ENCODE measurements at places on chromosomes 1 and 21. TPM values are rescaled to one million over a fixed set of nuclear protein-coding genes. Genes with fewer than 3 reads are reported as not detected.

GRCh38 chr1:30714536-30715090, 8.8 kb downstream of the MATN1 start:
- no peak for DNase-seq

The FTCD gene
- total RNA-seq, result 1.2 TPM

- DNase-seq, result no peak
Observed at GRCh38 chr1:97433094-97433823, 487.6 kb downstream of the DPYD start.

The L1TD1 gene
- not detected for total RNA-seq

The KCNK1 gene
- total RNA-seq, result 25.4 TPM

The FMO3 gene
- total RNA-seq, result 1.3 TPM

GRCh38 chr1:119010201-119010600, 22.1 kb upstream of the TBX15 start:
- DNase-seq, result no peak

DNA sequence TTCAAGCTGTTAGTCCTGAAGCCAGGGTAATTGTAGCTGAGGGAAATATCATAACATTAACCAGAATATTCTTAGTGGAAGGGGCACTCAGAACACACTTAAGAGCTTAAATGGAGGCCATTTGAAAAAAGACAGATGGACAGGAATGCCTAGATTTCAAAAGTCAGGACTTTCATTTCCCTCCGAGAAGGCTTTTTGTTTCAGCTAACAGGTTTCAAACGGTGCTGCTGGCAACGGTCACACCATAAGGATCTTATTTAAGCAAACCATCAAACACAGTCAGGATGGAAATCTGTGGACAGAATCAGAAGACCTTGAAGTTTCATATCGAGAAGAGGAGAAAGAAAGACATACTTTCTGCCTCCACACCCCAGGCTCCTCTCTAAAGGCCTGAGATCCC, 70.1 kb downstream of the SLC66A1 start:
- DNase-seq, result no peak

GRCh38 chr1:14539953-14540563, 58.4 kb upstream of the KAZN start:
- no peak for DNase-seq

DNA sequence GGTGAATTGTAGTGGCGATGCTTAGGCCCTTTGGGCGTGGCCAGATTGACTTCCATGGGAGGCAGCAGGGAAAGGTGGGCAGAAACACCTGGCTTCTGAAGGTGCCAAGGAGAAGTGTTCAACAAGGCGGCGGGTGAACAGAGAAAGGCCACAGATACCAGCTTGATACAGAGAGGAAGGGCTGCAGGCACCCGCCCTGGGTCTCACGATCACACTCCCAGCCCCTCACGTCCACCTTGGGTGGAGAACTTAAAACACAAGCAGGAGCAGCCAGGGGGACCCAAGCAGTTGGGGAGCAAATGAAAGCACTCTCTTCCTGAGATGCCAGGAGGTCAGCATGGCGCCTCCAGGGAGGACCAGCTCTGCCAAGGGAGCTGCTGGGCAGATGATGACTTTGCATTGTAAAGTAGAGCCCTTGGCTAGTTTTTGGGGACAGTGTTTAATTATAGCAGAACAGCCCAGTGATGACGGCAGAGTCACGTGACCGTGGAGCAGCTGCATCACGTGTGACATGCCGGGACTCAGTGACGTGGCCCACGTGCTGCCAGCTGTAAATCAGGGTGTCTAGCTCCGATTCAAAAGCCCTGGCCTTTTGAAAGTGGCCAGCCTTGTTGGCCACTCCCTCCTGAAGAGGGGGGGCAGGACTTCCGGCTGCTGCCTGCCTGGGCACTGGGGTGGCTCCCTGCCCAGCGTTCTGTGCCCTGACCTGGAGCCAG, 19.0 kb downstream of the SLC37A1 start:
- DNase-seq, result peak; percentile 72

The TTC24 gene
- not detected for total RNA-seq

DNA sequence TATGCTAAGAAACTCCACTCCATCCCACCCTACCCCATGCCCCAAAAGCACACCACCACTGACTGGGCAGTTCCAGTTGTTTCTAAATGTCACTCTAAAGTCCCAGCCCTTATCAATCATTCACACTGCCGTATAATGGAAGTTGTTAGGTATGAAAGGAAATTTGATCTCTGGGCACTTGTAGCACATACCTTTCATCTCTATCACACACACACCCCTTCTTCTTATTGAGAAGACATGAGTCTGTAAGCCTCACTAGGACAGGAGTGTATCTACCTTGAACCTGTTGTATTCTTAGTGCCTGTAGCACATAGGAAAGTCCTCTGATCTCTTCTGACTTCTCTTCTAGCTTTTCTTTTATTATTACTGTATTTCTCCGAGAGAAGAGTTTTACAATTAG, 22.3 kb upstream of the DHX9 start:
- DNase-seq, result no peak

- DNase-seq, result no peak
Observed at GRCh38 chr1:68028566-68028965, 21.9 kb downstream of the DIRAS3 start.

The GORAB gene
- total RNA-seq, result 7.8 TPM

The RAD54L gene
- 0.73 TPM for total RNA-seq

The RIPPLY3 gene
- not detected for total RNA-seq

DNA sequence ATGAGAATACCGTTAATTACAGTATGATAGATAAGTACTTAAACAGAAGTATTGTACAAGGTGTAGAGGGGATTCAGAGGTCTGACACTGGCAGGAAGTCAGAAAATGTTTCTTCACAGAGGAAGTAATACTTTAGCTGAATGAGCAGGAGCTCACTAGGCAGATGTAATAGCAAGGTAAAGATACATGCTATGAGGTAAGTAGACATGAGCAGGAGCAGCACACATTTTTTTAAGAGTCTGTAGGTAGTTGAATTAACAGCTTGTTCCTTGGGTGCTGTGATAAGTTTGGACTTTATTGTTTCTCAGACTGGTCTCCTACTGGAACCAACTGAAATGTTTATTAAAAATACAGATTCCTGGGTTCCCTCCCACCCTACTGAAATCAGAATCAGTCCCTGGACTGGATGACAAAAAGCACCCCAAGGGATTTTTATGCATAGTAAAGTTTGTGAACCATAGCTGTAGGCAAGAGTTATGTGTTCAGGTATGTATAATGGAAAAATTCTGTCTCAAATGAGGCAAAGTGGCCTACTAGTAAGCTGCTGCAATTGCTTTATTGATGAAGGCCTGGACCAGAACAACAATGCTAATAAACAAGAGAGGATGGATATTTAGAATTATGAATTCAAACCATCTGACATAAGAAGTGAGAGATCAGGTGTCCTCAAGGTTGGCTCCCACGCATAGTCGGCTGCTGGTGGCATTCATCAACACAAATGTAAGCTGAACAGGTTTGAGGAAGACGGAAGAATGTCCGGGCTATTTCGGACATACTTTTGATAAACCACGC, 902 bp downstream of the AP4B1 start:
- DNase-seq, result no peak

GRCh38 chr1:117860896-117861610, 68.4 kb downstream of the GDAP2 start:
- DNase-seq, result no peak

DNA sequence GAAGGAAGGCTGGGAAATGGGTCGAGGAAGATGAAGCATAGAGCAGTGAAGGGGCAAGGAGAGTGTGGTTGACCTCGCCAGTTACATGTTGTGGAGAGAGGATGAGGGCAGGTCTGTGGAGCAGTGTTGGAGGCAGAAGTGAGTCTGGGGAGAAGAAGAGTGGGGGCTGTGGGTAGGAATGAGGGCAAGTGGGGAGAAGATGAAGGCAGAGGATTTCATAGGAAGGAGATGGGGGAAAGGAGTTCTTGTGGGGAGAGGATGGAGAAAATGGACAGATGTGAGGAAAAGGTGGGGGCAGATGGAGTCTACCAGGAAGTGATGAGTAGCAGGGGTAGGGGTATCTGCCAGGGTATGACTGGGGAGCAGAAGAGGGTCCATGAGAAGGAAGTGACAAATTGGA, 3.6 kb downstream of the ARMH1 start:
- DNase-seq, result no peak

- no peak for DNase-seq
Observed at GRCh38 chr1:215672482-215672881, 105.4 kb downstream of the KCTD3 start.

DNA sequence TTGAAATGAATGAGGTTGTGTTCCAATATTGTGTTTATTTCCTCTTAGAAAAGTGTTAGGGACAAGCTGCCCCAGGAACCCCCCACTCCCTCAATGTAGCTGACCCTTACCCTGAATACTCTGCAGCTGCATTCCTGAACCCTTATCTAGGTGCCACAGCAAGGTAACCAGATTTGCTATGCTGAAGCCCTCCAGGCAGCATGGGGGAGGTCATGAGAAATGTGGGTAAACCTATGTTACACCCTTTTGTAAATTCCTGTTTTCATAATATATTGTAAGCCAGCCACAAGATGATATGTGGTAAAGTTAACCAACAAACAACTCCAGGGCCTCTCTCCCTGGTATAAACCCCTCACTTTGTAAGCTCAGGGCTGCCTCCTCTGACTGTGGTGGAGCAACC, 27.8 kb upstream of the CLDN8 start:
- no peak for DNase-seq

The AMIGO1 gene
- total RNA-seq, result 18.3 TPM

The LCE1C gene
- not detected for total RNA-seq

DNA sequence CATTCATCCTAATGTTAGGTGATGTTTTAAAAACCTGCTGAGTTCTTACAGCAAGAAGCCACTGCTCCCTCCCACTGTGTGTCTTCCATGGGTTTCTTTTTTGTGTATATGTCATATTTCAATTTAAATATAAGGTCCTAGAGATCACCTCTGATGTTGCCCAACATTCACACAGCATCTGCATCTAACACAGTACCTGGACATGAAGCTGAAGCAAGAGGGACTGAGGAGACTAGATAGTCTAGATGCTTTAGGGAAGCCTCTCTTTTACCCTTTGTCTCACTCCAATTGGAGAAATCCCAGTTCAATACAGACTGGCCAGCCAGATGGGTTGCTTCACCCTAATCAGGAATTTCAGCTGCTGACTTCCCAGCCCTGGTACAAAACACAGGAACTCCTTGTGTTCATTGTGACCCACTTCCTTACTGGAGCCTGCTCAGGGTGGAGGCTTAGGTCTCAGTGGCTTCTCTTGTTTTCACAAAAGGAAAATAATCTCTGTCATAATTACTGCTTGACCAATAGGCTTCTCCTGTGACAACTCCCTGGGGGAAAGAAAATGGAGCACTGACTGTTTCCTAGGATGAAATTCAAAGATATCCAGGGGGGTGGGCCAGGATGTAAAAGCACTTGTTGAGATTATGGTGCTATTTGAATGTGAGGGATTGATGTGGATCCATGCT, 17.3 kb downstream of the BTG2 start:
- DNase-seq, result no peak

The RIMKLA gene
- total RNA-seq, result 7.5 TPM

- DNase-seq, result no peak
Observed at GRCh38 chr1:31818206-31818605, 2.4 kb upstream of the SPOCD1 start.

DNA sequence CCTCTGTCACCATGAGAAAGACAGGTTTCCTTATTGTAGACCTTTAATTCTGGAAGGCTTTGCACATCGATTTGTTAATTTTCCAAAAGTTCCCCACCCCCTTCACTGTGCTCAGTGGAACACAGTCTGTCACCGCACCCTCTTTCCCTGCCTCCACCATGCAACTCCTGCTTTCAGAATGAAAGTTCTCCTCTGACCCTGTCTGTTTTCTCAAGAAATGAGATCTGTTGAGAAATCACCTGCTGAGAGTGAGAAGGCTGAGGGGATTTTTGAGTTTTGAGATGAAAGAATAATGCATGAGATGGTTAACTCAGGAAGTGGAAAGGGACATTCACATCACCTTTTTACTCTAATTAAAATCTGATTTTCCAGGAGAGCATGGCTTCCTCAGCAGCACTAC, 99.6 kb downstream of the CYYR1 start:
- DNase-seq, result no peak

DNA sequence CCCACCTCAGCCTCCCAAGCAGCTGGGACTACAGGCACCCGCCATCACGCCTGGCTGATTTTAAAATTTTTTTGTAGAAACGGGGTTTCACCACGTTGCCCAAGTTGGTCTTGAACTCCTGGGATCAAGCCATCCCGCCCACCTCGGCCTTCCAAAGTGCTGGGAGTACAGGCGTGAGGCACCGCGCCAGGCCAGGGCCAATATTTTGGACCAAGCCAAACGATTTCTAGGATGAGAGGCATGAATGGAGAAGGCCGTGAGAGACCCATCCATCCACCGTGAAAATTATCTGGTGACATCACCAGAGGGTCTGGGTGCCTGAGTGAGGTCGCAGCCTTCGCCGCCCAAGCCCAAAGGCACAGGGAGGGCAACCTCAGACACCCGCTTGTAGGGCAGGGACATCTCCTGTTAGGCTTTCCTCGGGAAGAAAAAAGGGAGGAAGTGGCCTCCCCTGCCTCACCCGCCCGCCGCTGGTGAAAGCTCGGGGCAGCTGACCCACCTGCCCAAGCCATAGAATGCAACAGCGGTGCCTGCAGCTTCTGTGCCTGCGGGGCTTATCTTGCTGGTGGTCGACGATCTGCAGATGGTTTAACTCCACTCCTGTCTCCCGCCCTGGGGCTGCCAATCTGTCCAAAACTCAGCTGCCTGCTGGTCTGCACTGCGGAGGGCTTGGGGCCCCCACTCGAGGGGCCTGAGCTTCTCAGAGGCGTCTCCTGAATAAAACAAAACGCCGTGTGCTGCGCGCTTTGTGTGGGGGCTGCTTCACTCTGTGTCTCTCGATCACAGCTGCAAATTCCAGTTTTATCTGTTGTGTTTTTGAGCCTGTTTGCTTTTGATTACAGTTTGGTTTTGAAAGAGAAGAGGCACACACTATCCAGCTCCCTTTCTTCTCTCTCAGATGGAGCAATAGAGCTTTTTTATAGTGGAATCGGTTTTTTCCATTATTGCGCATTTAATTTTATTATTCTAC, 85.8 kb downstream of the MRPS6 start:
- DNase-seq, result no peak

GRCh38 chr1:54339126-54339525, 67.1 kb downstream of the SSBP3 start:
- no peak for DNase-seq
